ENCODE measurements at places on chromosomes 7 and 10. TPM values are rescaled to one million over a fixed set of nuclear protein-coding genes. Genes with fewer than 3 reads are reported as not detected.

The SLC16A12 gene
- 0.03 TPM for polyA plus RNA-seq

The TRIM73 gene
- polyA plus RNA-seq: 0.77 TPM

The FKBP6 gene
- not detected for polyA plus RNA-seq

The CASP7 gene
- polyA plus RNA-seq: 9.9 TPM

The NPVF gene
- polyA plus RNA-seq: not detected

The SORBS1 gene
- polyA plus RNA-seq: 38.3 TPM

The OR2A42 gene
- not detected for polyA plus RNA-seq

The CCL24 gene
- polyA plus RNA-seq: 1.6 TPM

The PTN gene
- 1.3 TPM for polyA plus RNA-seq

The NYAP1 gene
- 0.29 TPM for polyA plus RNA-seq

The HOXA13 gene
- 0.02 TPM for polyA plus RNA-seq

All from liver (tissue), 10 donors.